ENCODE measurements at places on chromosomes 4 and X. TPM values are rescaled to one million over a fixed set of nuclear protein-coding genes. Genes with fewer than 3 reads are reported as not detected.

GRCh38 chr4:17809667-17810066 is 890 bp downstream of the DCAF16 start:
- peaks cover 43% of the 10 kb centered on the region for H3K4me1 ChIP-seq
- H3K27me3 ChIP-seq: no peaks in the 10 kb centered on the region
- H3K36me3 ChIP-seq: peaks cover 1% of the 10 kb centered on the region

GRCh38 chrX:110146521-110146920 is 143.6 kb downstream of the TMEM164 start:
- no peaks in the 10 kb centered on the region for H3K27me3 ChIP-seq
- H3K27ac ChIP-seq: peak overlapping the region; percentile 14
- no peaks in the 10 kb centered on the region for H3K36me3 ChIP-seq
- no peak for DNase-seq

GRCh38 chr4:25441519-25442117 is 64.6 kb downstream of the ANAPC4 start:
- peaks cover 24% of the 10 kb centered on the region for H3K4me1 ChIP-seq
- no peak for DNase-seq
- no peaks in the 10 kb centered on the region for H3K36me3 ChIP-seq

- no peaks in the 10 kb centered on the region for H3K27me3 ChIP-seq
- no peak overlapping the region for H3K27ac ChIP-seq
- DNase-seq: no peak
Observed at GRCh38 chr4:58063404-58064160, 953.4 kb upstream of the IGFBP7 start.

- H3K4me3 ChIP-seq: no peak overlapping the region
- no peaks in the 10 kb centered on the region for H3K27me3 ChIP-seq
- DNase-seq: no peak
- no peaks in the 10 kb centered on the region for H3K4me1 ChIP-seq
- H3K36me3 ChIP-seq: no peaks in the 10 kb centered on the region
- H3K27ac ChIP-seq: no peak overlapping the region
Observed at GRCh38 chrX:82757614-82758013, 750.5 kb upstream of the POU3F4 start.

- no peak overlapping the region for H3K4me3 ChIP-seq
- H3K27ac ChIP-seq: no peak overlapping the region
- H3K27me3 ChIP-seq: no peaks in the 10 kb centered on the region
Observed at GRCh38 chrX:50403903-50404302, 66.7 kb downstream of the DGKK start.

DNA sequence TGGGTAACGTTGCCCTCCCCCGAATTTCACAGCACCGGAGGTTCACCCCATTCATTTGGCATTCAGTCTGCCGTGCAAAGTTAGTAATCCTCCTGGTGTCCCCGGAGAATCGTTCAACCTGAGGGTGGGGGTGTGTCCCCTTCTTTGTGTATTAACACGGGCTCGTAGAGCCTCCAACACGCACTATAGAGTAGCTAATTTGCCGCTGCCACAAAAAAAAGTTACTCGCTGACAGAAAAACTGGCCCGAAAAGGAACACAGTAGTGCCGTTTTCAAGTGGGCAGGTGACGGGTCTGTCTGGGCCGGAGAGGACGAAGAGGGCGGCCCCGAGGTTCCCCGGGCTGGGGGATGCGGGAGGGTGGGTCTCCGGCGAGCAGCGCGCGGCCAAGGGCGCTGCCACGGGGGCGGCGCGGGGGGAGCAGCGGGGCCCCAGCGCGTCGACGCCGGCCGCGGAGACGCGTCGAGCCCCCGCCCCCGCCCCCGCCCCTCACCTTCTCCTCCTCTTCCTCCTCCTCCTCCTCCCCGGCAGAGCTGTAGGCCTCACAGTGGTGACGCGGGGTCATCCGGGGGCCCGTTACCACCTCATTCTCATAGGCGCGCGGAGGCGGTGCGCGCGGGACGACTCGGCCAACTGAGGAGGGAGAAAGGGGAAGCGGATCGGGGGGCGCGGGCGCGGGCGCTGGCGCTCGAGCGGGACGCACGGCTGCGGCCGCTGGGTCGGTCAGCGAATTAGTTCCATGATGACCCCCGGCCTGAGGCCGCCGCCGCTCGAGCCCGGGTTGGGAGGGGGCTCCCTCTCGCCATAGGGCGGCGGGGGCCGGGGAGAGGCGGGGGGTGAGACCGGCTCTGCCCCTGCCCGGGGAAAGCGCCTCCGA is 571 bp downstream of the CCNI start:
- peak overlapping the region; percentile 100 for H3K27ac ChIP-seq
- H3K27me3 ChIP-seq: no peaks in the 10 kb centered on the region
- H3K4me3 ChIP-seq: peak overlapping the region; percentile 79
- no peaks in the 10 kb centered on the region for H3K36me3 ChIP-seq
- H3K4me1 ChIP-seq: peaks cover 18% of the 10 kb centered on the region

- no peak overlapping the region for H3K4me3 ChIP-seq
- no peak overlapping the region for H3K27ac ChIP-seq
- H3K27me3 ChIP-seq: no peaks in the 10 kb centered on the region
- H3K36me3 ChIP-seq: no peaks in the 10 kb centered on the region
- no peaks in the 10 kb centered on the region for H3K4me1 ChIP-seq
- DNase-seq: no peak
Observed at GRCh38 chr4:29336861-29337260, 1383.3 kb upstream of the PCDH7 start.

- H3K27ac ChIP-seq: peak overlapping the region; percentile 13
- no peak overlapping the region for H3K4me3 ChIP-seq
- no peaks in the 10 kb centered on the region for H3K4me1 ChIP-seq
- peaks cover 6% of the 10 kb centered on the region for H3K36me3 ChIP-seq
- no peak for DNase-seq
- no peaks in the 10 kb centered on the region for H3K27me3 ChIP-seq
Observed at GRCh38 chr4:159252491-159252890, 149.6 kb downstream of the RAPGEF2 start.

DNA sequence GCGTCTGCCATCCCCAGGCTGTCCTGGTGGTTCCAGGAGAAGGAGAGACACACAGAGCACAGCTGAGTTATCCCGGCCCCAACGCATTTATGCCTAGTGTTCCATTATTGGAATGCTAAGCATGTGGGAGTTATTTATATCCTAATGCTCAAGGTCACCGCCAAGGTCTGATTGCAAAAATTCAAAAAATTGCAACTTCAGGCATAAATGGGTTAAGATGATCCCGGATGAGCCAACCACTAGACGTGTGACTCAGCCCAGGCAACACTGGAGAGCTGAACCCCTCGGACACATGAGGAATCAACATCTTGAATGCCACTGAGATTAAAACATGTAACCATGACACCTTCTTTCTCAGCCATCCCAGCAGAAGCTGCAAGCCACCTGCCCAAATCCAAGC is 3.8 kb upstream of the ZCCHC4 start:
- H3K27ac ChIP-seq: no peak overlapping the region
- H3K36me3 ChIP-seq: no peaks in the 10 kb centered on the region
- no peaks in the 10 kb centered on the region for H3K27me3 ChIP-seq
- H3K4me1 ChIP-seq: peaks cover 8% of the 10 kb centered on the region

DNA sequence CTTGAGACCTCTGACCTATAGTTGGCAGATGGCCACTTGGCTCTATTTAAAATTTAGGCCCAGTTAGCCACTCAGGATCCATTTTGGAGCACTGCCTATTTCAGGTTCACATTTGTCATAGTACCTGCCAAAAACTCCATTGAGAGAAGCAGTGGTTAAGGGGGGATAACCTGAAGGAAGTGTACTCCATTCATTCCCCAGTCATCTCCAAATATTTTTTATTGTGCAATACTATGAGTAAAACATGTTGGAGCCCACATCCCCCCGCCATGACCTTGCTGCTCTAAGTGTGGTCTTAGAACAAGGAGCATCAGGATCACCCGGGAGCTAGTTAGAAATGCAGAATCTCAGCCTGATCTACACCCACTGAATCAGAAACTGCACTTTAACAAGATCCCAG is 21.1 kb downstream of the PLP1 start:
- no peaks in the 10 kb centered on the region for H3K27me3 ChIP-seq
- no peaks in the 10 kb centered on the region for H3K36me3 ChIP-seq
- no peak overlapping the region for H3K27ac ChIP-seq
- no peaks in the 10 kb centered on the region for H3K4me1 ChIP-seq
- H3K4me3 ChIP-seq: no peak overlapping the region

- H3K27me3 ChIP-seq: no peaks in the 10 kb centered on the region
- H3K36me3 ChIP-seq: peaks cover 24% of the 10 kb centered on the region
- no peaks in the 10 kb centered on the region for H3K4me1 ChIP-seq
- DNase-seq: no peak
- H3K27ac ChIP-seq: no peak overlapping the region
Observed at GRCh38 chr4:119543187-119543586, 85.4 kb downstream of the PDE5A start.

- no peaks in the 10 kb centered on the region for H3K4me1 ChIP-seq
- no peaks in the 10 kb centered on the region for H3K27me3 ChIP-seq
- no peak for DNase-seq
- no peak overlapping the region for H3K4me3 ChIP-seq
Observed at GRCh38 chr4:172104539-172104938, 291.3 kb downstream of the GALNTL6 start.

DNA sequence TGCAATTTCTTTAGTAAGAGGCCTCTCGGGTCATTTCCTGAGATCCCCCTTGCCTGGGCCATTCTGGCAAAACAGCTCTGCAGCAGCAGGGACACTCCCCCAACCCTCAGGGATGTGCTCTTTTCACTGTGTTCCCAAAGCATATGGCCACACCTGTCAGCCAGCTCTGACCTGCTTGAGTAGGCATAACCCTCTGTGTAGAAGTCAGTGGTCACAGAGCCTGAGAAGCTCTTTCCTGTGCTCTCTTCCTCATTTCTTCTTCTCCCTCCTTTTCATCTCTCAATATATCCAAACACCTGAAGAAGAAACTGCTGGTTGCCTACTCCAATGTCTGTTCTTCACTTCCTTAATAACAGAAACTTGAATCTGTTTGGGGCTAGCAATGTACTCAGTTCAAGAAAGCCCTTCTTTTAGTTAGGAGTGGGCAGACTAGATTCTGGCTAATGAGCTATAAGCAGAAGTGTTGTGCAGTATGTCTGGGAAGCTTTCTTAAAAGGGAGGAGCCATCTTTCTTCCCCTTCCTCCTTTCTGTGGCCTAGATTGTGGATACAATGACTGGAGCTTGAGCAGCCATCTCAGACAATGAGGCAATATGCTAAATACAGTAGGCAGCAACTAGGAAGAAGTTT is 73.3 kb downstream of the PRPS1 start:
- H3K27me3 ChIP-seq: no peaks in the 10 kb centered on the region
- H3K4me3 ChIP-seq: no peak overlapping the region
- no peak for DNase-seq
- peaks cover 12% of the 10 kb centered on the region for H3K4me1 ChIP-seq
- H3K27ac ChIP-seq: peak overlapping the region; percentile 80
- no peaks in the 10 kb centered on the region for H3K36me3 ChIP-seq

DNA sequence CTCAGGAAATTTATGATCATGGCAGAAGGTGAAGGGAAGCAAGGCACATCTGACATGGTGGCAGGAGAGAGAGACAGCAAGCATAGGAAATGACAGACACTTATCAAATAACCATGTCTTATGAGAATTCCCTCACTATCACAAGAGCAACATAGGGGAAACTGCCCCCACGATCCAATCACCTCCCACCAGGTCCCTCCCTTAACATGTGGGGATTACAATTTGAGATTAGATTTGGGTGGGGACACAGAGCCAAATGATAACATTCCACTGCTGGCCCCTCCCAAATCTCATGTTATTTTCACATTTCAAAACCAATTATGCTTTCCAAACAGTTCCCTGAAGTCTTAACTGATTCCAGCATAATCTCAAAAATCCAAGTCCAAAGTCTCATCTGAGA is 8.2 kb upstream of the TMA16 start:
- no peaks in the 10 kb centered on the region for H3K27me3 ChIP-seq
- no peak for DNase-seq
- no peak overlapping the region for H3K27ac ChIP-seq
- no peaks in the 10 kb centered on the region for H3K4me1 ChIP-seq
- no peaks in the 10 kb centered on the region for H3K36me3 ChIP-seq

GRCh38 chr4:145670422-145670821 is 9.5 kb upstream of the C4orf51 start:
- H3K27me3 ChIP-seq: no peaks in the 10 kb centered on the region
- DNase-seq: no peak
- no peaks in the 10 kb centered on the region for H3K4me1 ChIP-seq
- no peaks in the 10 kb centered on the region for H3K36me3 ChIP-seq

- no peak for DNase-seq
- no peaks in the 10 kb centered on the region for H3K4me1 ChIP-seq
- no peak overlapping the region for H3K4me3 ChIP-seq
Observed at GRCh38 chr4:186953599-186954260, 230.1 kb upstream of the FAT1 start.

GRCh38 chr4:124640022-124640730 is 72.4 kb downstream of the ANKRD50 start:
- H3K4me1 ChIP-seq: no peaks in the 10 kb centered on the region
- H3K36me3 ChIP-seq: no peaks in the 10 kb centered on the region
- H3K4me3 ChIP-seq: no peak overlapping the region
- no peaks in the 10 kb centered on the region for H3K27me3 ChIP-seq

GRCh38 chr4:99208719-99209075 is 10.3 kb downstream of the ADH6 start:
- no peaks in the 10 kb centered on the region for H3K4me1 ChIP-seq
- H3K36me3 ChIP-seq: no peaks in the 10 kb centered on the region
- no peak for DNase-seq
- no peaks in the 10 kb centered on the region for H3K27me3 ChIP-seq

GRCh38 chr4:143405075-143405730 is 68.5 kb downstream of the GAB1 start:
- no peak overlapping the region for H3K27ac ChIP-seq
- DNase-seq: no peak
- no peak overlapping the region for H3K4me3 ChIP-seq

DNA sequence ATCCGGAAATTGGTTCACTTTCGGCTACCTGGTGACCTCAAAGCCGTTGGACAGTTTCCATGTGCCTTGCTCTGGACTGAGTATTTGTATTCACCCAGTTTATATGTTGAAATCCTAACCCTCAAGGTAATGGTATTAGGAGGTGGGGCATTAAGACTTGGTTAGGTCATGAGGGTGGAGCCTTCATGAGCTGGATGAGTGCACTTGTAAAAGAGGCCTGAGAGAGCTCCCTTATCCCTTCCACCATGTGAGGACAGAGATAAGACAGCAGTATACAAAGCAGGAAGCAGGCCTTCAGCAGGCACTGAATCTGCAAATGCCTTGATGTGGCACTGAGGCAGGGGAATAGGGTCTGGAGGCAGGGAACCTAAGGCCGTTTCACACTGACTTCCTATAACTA is 5.3 kb upstream of the OPHN1 start:
- no peaks in the 10 kb centered on the region for H3K36me3 ChIP-seq
- no peak overlapping the region for H3K4me3 ChIP-seq
- H3K27me3 ChIP-seq: no peaks in the 10 kb centered on the region

Gene HSD17B13
- 4.2 TPM for total RNA-seq

Gene ANKRD50
- total RNA-seq: 14.7 TPM

Gene HTR2C
- not detected for total RNA-seq

Gene BEX1
- total RNA-seq: not detected

Gene TCEAL2
- 5.1 TPM for total RNA-seq

Gene ARMCX5
- total RNA-seq: 16.8 TPM

Gene SLC6A14
- 7.3 TPM for total RNA-seq

Gene IRF2
- total RNA-seq: 42.7 TPM

Gene ABLIM2
- total RNA-seq: 36.9 TPM

Gene DGKK
- total RNA-seq: 0.13 TPM

Gene SPIN4
- 4.6 TPM for total RNA-seq

Gene MAP9
- total RNA-seq: 20.8 TPM

Gene C4orf51
- not detected for total RNA-seq
